ENCODE measurements at places on chromosomes 6 and 20.

- no peak for DNase-seq
These were observed 36.5 kb downstream of the WDR27 start for GRCh38 chr6:169665289-169665688.

GRCh38 chr20:59007665-59008511 lies 834 bp upstream of the CTSZ start:
- DNase-seq = no peak

DNA sequence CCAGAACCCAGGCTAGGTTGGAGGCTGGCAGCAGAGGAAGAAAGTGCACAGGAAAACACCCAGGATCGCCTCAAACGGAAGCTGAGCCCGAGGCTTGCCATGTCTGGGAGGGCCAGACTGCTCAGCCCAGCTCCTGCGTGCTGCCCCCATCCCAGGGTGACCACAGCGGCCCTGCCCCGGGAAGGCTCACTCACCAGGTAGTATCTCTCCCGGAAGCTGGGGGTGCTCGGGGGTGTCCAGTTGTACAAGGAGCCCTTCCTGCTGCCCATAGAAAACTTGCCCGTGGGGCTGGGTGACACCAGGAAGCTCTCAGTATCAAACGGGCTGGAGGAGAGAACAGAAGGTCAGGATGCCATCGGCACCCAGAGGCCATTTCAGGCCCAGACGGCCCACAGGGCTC lies 86.9 kb downstream of the RIPOR3 start:
- no peak for DNase-seq

GRCh38 chr6:112184951-112185350 lies 69.4 kb downstream of the LAMA4 start:
- no peak for DNase-seq

DNA sequence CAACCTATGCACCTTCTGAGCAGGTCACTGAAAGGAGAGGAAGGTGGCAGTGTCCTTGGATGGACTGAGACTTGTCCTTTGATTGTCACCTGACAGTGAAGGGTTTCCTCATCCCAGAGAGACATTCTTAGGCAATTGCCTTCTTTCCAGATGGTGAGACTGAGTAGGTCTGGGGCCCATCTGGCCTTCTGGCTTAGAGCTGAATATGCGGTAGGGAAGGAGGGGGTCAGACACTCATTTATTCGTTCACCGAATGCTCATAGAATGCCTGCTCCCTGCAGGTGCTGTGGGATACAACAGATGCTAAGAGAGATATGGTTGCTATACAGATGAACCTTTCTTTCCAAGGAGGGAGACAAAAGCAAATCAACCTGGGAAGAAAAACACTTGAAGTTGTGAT lies 76.8 kb downstream of the BMP6 start:
- no peak for DNase-seq

GRCh38 chr6:52418606-52419005 lies 1.5 kb upstream of the EFHC1 start:
- DNase-seq = no peak

DNA sequence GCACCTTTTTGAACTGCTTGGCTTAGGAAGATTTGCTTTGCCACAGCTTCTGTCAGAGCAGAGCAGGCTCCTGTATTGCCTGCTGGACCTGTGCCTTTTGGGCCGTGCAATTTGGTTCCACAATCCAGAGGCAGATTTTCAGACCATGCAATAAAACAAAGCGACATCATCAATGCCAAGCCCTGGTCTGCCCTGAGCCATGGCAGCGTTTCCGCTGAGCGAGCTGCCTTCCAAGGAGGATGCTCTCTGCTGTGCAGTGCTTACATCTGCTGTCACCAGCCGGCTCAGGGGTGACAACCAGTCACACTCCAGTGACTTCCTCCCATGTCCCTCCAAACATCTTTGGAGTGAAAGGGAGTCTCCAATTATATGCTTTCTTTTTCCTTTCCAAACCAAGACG lies 282.2 kb downstream of the CDH26 start:
- no peak for DNase-seq

GRCh38 chr20:47241345-47241781 lies 115.1 kb downstream of the ZMYND8 start:
- no peak for DNase-seq

DNA sequence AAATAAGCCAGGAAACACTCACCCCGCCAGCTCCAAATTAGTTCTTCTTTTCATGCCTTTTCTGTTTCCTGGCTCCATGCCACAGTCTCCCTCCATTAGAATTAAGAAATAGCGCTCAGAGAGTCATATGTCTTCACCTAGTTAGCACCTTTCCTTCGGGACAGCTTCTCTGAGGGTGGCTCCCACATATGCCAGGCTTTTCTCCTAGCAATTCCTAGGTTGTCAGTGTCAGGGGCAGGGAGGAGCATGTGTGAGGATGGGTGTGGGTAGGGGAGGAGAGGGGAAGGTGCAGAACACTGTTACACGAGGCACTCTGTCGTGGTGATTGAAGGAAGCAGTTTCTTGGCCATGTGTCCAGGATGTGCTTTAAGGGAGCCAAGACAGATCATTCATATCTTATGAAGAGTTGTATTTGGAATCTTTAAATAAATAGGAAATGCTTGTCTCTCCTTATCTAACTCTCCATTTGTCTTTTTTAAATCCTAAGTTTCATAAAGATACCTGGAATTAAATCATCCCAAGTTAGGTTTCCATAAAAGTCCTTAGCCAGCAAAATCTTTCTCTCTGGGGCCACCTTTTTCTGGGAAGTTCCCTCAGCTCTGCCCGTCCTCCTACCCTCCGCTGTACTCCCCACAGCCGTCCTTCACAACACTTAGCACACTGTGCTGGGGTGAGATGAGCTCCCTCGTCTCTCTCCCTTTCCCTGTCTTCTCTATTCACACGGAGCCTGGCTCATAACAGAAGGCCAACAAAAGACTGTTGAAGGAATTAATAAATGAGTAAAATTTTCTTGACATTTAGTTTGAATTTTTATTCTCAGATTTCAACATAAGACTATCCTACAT lies 361.0 kb downstream of the CD83 start:
- DNase-seq = no peak

DNA sequence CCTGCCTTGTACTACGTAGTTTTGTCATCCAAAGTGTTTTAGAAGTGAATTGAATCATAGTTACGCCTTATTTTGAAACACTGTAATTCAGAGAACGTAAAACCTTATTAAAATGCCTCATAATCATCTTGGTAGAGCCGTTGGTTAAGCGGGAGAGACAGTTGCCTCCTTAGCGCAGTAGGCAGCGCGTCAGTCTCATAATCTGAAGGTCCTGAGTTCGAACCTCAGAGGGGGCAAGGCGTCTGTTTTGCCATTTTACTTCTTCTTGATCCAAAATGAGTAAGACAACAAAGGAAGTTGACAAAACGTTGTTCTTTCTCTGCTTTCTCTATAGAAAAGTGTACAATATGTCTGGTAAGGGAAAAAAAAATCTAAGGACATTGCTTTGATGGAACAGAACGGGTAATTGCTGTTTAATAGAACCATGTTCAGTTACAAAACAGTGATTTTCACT lies 20.7 kb upstream of the TRIM27 start:
- no peak for DNase-seq

DNA sequence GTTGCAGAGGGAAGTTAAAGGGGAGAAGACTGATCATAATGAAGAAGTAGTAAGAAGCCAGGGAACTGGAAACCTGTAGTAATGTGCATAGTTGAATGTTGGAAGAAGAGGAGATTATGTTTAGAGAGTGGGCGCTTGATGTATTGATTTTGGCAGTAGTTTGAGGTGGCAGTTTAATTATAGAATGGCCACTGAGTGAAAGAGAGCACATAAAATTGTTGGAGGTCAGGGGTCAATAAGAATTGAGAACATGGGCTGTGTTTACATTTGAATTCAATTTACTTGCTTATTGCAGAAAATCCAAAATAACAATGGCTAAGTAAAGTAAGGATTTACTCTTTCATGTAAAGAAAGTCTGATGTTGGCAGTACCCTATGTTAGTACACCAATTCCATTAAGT lies 15.7 kb downstream of the VTA1 start:
- no peak for DNase-seq

GRCh38 chr20:64038565-64039292 lies 2.7 kb downstream of the C20orf204 start:
- DNase-seq = no peak

GRCh38 chr6:151154418-151154817 lies 85.3 kb upstream of the AKAP12 start:
- no peak for DNase-seq

- DNase-seq = no peak
These were observed 303.1 kb downstream of the HAO1 start for GRCh38 chr20:7637184-7637583.

GRCh38 chr6:75460681-75461080 lies 32.9 kb downstream of the FILIP1 start:
- DNase-seq = no peak

- no peak for DNase-seq
These were observed 22.7 kb downstream of the PCK1 start for GRCh38 chr20:57583289-57584257.

GRCh38 chr20:48178633-48179032 lies 393.4 kb upstream of the SULF2 start:
- no peak for DNase-seq

GRCh38 chr6:135854799-135855198 lies 3.3 kb downstream of the PDE7B start:
- DNase-seq = no peak

- DNase-seq = no peak
These were observed 10.8 kb upstream of the MYT1 start for GRCh38 chr20:64153410-64153809.

- DNase-seq = no peak
These were observed 21.9 kb downstream of the SPATA2 start for GRCh38 chr20:49893242-49894072.
